MCF 10A (cell line): ENCODE measurements at places on chromosomes 6 and 20. TPM values are rescaled to one million over a fixed set of nuclear protein-coding genes. Genes with fewer than 3 reads are reported as not detected.
A peak's percentile ranks its signal among the peaks of the same experiment; 100 is the strongest.

Gene C20orf202
- not detected in 2 replicates for total RNA-seq

DNA sequence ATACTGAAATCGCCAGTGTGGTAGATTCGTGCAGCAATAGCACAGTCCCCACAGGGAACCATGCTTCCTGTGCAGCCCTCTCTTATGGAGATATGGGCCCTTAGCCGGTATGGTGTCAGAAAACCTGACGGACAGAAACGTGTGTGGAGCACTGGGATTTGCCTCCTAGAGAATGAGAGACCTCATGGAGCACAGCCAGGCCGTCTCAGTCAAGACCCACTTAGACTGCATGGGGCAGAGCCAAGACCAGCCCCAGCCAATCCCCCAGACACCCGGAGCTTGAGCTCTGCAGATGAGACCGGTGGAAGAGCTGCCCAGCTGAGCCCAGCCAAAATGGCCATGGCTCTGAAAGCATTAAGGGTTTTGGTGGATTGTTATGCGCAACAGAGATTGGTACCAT lies 163.7 kb downstream of the DLL1 start:
- H3K4me3 ChIP-seq: no peak overlapping the region
- H3K27ac ChIP-seq: no peak overlapping the region
- peaks cover 13% of the 10 kb centered on the region for H3K4me1 ChIP-seq
- H3K36me3 ChIP-seq: peaks cover 6% of the 10 kb centered on the region
- no peaks in the 10 kb centered on the region for H3K27me3 ChIP-seq
- DNase-seq: no peak

DNA sequence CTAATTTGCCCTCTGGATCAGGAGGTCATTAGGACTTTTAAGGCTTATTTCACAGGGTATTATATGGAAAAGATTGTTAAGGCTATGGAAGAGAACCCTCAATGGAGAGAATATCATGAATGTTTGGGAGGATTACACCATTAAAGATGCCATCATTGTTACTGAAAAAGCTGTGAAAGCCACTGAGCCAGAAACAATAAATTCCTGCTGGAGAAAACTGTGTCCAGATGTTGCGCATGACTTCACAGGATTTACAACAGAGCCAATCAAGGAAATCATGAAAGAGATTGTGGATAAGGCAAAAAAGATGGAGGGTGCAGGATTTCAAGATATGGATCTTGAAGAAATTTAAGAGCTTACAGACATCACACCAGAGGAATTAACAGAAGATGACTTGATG lies 798.3 kb upstream of the SLC35B3 start:
- H3K36me3 ChIP-seq: no peaks in the 10 kb centered on the region
- no peak overlapping the region for H3K4me3 ChIP-seq
- no peak for DNase-seq
- H3K27me3 ChIP-seq: no peaks in the 10 kb centered on the region

GRCh38 chr6:74069089-74069581 lies 373.1 kb downstream of the CD109 start:
- no peaks in the 10 kb centered on the region for H3K36me3 ChIP-seq
- no peak overlapping the region for H3K4me3 ChIP-seq
- H3K4me1 ChIP-seq: peaks cover 15% of the 10 kb centered on the region
- H3K27me3 ChIP-seq: no peaks in the 10 kb centered on the region
- no peak overlapping the region for H3K27ac ChIP-seq
- peak; percentile 21 for DNase-seq

DNA sequence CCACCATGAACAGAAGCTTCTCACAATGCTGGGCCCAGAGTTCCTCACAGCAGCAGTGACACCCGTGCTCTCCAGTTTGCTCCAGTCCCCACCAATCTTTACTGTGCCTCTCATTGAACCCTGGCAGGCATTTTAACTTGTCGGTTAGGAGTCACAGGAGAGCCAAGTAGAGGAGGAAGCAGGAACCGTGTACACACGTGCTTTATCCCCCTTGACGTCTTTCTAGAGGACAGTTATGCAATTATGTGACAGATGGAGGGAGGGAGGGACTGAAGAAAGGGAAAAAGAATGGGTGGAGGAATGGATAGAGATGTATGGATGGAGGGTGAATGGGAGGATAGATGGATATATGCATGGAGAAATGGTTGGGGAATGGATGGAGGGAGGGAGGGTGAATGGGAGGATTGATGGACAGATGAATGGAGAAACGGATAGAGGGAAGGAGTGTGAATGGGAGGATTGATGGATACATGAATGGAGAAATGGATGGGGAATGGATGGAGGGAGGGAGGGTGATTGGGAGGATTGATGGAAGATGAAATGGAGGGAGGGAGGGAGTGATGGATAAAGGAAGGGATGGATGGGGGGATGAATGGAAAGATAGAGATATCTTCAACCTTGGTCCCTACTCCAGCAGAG lies 26.0 kb downstream of the RBM38 start:
- no peaks in the 10 kb centered on the region for H3K36me3 ChIP-seq
- peaks cover 14% of the 10 kb centered on the region for H3K27me3 ChIP-seq
- no peaks in the 10 kb centered on the region for H3K4me1 ChIP-seq
- no peak overlapping the region for H3K27ac ChIP-seq

DNA sequence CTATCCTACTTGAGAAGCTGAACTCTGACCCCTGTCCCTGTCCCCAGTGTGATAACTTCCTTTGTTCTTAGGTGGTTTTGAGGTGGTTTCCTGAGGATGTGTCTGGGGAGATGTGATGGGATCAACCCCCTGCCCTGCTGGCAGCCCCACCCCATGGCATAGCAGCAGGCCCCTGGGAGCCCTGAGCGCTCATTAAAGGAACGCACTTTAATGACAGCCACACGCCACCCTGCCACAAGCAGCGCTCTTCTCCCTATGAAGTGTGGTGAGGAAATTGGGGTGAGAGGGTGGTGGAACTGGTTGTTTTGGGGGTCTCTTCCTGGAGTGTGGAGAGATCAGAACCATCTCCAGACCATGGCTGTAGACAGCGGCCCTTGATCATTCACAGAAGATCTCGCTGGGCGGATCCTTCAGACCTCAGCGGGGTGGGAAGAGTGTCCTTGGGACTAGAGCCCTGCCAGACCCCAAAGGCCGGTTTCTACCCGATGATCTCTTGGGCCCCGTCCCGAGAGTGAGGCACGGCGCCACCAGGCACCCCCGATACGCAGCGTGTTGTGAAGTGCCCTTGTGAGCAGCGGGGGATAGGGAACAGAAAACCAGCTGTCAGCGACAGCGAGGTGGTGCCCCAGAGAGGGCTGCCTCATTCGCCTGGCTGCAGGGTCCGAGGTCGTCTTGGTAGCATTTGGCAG lies 45.4 kb downstream of the SYNJ2 start:
- no peak for DNase-seq
- H3K4me1 ChIP-seq: peaks cover 26% of the 10 kb centered on the region
- H3K27me3 ChIP-seq: no peaks in the 10 kb centered on the region
- no peak overlapping the region for H3K27ac ChIP-seq
- no peak overlapping the region for H3K4me3 ChIP-seq
